ENCODE measurements at places on chromosomes 12 and 14. TPM values are rescaled to one million over a fixed set of nuclear protein-coding genes. Genes with fewer than 3 reads are reported as not detected.

The RTN1 gene
- total RNA-seq = 0.57 TPM

The CLEC4E gene
- total RNA-seq = not detected

The LDHB gene
- total RNA-seq = 1,454 TPM

The SLCO1B1 gene
- 0.32 TPM for total RNA-seq

The MYO1H gene
- total RNA-seq = not detected

The TAS2R14 gene
- 1.9 TPM for total RNA-seq

DNA sequence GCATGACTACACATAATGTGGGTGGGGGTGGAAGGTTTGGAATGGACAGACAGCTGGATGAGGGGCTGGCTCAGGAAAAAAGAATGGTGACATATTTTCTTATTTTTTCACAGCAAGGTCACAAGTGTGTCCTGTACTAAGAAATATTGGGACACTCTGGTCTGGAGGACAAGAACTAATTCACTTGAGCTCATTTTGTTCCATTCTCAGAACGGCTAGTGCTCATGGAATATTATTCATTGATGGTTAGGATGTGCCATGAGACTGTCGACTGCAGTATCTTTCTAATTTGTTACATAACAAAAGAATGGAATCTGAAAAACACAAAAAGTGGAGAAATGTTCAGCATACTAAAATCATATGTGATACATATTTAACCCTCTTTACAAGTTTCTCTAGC lies 149.5 kb downstream of the BMP4 start:
- DNase-seq = no peak

DNA sequence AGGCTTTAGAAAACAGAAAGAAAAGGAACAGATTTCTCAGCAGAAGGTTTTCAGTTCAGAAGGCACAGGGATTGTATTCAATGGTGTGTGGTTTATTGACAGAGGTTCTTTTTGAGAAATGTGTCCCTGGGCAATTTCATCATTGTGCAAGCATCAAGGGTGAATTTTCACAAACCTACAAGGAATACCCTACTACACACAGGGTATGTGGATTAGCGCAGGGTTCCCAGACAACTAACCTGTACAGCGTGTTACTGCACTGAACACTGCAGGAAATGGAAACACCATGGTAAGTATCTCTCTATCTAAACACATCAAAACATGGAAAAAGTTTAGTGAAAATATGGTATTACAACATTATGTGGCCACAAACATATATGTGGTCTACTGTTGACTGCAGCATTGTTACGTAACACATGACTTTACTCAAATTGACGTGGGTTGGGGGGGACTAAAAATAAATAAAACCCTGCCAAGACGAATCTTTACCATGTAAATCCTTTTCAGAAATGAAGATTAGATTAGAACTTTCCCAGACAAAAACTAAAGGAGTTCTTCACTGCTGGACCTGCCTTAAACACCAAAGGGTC lies 893.1 kb downstream of the TMEM121 start:
- no peak for DNase-seq

DNA sequence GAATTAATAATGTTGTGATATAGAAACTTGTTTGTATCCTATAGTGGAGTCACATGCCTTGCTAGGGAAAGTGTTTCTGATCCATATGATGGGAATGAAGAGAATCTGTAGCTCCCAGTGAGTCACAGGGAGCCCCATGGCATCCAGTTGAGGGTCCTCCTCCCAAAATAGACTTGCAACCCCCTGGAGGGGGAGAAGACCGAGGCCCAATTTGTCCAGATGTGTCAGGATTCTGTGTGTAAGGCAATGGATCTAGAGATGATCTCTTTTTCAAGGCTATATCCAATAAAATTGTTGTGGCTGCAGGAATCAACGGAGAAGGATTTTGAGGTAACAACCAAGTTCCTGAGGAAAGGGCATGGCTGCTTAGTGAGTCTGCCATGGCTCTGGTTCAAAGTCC lies 121.8 kb downstream of the BCL11B start:
- DNase-seq = no peak

- peak; percentile 42 for DNase-seq
These were observed 145.3 kb downstream of the CACNA1C start for GRCh38 chr12:2198005-2198501.

GRCh38 chr12:74820324-74820723 lies 282.7 kb downstream of the ATXN7L3B start:
- DNase-seq = no peak

DNA sequence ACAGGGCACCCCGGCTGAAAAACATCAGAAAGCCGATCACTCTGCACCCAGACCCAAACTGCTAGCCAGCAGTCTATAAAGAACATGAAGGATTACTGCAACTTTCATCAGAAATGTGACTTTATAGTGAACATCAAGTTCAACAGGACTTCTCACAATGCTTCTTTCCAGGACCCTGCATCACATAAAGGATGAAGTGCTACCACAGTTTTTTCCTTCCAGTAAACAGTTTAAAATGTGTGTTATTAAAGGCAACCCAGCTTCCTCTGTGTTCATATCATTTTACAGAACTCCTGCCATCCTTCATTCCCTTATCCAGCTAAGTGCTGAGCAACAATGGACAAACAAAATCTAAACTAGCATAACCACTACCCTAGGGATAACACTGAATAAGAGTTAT lies 280.3 kb upstream of the DIO2 start:
- no peak for DNase-seq
